Heart right ventricle (tissue), 16 donors: ENCODE measurements at places on chromosomes 2 and 18. TPM values are rescaled to one million over a fixed set of nuclear protein-coding genes. Genes with fewer than 3 reads are reported as not detected.

DNA sequence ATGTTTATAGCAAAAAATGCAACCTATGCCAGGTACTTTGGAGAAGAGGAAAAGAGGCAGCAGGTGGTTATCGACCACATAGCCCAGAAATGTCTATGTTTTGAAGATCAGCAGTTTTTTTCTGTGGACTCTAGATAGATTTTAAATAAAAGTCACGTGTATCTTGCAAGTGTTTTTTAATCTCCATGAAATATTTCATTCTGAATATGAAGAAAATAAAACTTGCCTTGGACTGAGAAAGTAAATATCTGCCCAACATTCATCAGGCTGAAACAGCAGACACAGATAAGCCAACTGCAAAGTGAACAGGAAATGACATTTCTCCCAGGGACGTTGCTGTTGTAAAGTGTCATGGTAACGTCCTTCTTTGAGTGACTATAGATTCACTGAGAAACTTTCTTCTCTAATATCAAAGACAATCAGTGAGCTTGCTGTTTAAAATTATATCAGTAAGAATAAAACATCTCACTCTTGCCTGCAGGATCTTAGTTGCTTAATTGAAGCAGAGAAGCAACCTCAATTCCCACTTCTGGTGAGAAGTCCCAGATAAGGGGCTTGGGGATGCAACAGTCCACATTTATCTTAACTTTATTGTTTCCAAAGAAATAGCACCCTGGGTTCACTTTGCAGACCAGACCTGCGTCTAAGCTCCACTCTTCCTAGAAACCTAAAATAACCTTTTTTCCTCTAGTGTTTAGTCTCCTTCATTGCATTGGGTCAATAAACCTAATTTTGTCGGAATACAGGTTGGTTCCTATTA is 6.3 kb downstream of the MYOM1 start:
- no peaks in the 10 kb centered on the region for H3K36me3 ChIP-seq
- no peaks in the 10 kb centered on the region for H3K27me3 ChIP-seq
- H3K4me1 ChIP-seq: peaks cover 29% of the 10 kb centered on the region
- H3K27ac ChIP-seq: peak overlapping the region; percentile 96

DNA sequence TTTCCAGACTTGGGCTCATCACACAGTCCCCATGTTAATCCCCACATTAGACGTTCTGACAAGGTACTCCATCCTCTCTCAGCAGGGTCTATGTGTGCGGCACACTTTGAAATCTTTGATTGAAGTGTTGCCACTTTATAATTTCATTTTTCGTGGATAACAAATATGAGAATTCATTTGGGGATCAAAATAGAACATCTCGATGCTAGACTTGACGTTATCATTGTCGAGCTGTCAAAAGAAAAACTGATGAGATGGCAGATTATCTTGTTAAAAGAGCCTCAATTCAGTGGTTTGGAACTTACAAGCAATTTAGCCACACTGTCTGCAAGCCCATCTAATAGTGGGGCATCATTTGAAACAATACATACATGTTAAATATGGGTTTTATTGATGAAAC is 91.2 kb upstream of the SULT1C3 start:
- no peak overlapping the region for H3K27ac ChIP-seq
- DNase-seq: no peak
- H3K4me3 ChIP-seq: no peak overlapping the region
- H3K27me3 ChIP-seq: no peaks in the 10 kb centered on the region

DNA sequence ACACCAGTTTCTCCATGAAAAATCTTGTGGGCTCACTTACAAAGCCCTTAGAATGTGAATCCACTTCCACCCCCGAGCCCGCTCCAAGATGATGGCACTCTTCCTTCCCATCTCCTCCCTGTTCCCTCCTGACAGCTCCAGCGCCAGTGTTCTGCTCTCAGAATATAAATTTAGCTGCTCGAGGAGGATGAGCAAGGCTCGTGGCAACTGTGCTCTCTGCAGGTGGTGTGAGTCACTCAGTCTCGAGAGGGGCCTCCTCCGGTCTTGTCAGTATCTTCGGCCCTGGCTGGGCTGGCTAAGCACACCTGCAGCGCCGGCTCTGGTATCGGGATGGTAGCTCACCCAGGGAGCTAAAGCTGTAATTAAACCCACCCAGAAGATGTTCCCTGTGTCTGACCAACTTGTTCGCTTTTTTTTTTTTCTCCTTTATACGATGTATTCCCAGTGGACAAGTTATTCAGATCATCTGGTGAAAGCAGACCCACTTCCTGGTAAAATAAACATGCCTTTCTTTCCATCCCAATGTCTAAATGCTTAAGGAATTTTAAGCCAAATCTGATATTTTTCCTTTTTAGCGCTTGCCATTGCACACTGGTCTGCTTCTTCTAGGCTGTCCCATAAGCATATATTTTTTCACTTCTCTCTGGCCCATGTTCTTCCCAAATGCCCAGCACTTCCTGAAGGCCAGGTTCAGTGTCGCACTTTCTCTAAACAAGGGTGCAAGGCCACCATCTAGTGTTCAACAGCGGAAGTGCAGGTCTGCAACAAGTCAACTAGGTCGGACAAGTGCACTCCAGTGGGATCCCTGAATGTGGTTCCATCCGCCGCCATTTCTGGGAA is 31.4 kb upstream of the YPEL5 start:
- no peaks in the 10 kb centered on the region for H3K27me3 ChIP-seq
- H3K4me3 ChIP-seq: no peak overlapping the region
- peaks cover 8% of the 10 kb centered on the region for H3K4me1 ChIP-seq

- H3K27ac ChIP-seq: no peak overlapping the region
- peaks cover 7% of the 10 kb centered on the region for H3K27me3 ChIP-seq
- DNase-seq: no peak
- H3K4me1 ChIP-seq: no peaks in the 10 kb centered on the region
- H3K4me3 ChIP-seq: no peak overlapping the region
Observed at GRCh38 chr2:112782234-112782799, 2.0 kb downstream of the IL1A start.

DNA sequence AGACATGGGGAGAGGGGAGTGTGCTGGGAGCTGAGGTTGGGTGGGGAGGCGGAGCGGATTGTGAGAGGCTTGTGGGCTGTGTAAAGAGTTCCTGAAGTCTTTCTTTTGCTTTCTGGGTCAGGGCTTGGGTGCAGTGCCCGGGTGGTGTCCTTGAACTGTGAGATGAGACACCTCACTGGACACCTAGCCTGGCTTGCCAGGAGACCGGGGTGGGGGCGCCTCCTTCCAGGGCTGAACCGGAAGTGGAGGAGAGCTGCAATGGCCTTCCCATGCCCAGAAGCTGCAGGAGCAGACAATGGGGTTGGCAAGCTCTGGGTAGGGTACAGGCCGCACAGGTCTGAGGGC is 4.3 kb downstream of the TMEM37 start:
- no peak overlapping the region for H3K4me3 ChIP-seq
- H3K36me3 ChIP-seq: no peaks in the 10 kb centered on the region
- H3K27ac ChIP-seq: no peak overlapping the region

DNA sequence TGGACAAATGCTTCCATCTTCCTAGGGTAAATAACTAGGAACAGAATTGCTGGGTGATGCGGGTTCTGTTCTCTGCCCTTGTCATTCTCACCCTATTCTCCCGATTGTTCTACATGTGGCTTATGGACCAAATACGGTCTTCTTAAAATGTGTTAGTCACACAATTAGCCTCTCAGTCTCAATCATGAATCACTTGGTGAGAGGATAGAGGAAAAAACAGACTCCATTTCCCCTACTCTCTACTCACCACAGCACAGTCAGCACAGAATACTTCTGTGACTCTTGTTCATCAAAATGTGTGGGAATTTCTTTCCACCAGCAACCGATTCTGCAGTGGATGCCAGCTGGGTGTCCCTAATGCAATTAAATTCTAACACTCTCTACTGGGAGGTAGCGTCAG is 125.2 kb downstream of the SH3BP4 start:
- no peak overlapping the region for H3K4me3 ChIP-seq
- H3K36me3 ChIP-seq: no peaks in the 10 kb centered on the region
- no peaks in the 10 kb centered on the region for H3K4me1 ChIP-seq
- no peaks in the 10 kb centered on the region for H3K27me3 ChIP-seq

DNA sequence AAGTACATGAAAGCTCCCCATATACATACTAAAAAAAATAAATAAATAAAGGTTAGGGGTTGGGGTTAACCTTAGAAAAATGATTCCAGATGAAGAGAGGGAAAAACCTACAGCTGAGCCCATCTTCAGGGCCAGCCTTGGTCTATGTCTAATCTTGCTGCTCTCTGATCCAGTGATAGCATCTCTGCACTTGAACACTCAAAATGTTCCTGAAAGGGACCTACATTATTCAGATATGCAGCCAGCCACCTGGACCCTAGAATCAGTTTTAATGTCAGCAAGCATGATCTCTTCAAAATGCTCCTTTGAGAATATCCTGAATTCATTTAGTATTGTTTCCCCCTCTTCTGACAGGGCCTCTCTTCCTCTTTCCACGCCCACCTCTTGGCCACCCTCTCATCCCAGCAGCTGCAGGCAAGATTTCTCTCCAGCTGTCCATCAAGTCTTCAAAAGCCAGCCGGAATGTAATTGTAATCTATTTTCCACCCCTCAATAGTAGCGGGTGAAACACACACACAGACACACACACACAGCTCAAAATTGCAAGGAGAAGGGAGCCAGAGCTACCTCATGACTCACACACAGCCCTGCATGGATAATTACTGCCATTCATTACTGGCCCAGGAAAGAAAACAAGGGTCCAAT is 135.5 kb downstream of the MYO3B start:
- H3K27ac ChIP-seq: no peak overlapping the region
- H3K36me3 ChIP-seq: no peaks in the 10 kb centered on the region
- peaks cover 5% of the 10 kb centered on the region for H3K27me3 ChIP-seq
- H3K4me3 ChIP-seq: no peak overlapping the region

The ZFAND2B gene
- total RNA-seq: 14.1 TPM

The WDPCP gene
- total RNA-seq: 23.2 TPM

The ARHGAP28 gene
- 2.5 TPM for total RNA-seq
